ENCODE measurements at places on chromosomes 13 and 19.

GRCh38 chr19:45305007-45305406 is 17.7 kb downstream of the CKM start:
- no peak for DNase-seq

DNA sequence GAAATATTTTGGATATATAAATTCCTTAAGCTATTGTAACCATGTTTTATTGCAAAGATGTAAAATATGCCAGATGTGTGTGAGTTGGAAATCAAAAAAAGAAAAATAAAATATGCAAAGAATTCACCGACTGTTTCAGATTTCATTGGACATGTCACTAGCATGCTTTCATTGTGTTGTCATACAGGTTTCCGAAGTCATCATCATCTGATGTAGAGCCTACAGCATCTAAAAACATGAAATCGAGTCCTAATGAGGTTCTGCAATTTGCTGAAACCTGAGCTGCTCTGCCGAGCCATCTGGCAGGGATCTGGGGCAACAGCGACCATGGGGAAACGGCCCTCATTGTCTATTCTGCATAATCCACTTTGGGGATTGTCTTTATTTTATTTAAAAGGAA is 196.1 kb upstream of the MAB21L1 start:
- no peak for DNase-seq

DNA sequence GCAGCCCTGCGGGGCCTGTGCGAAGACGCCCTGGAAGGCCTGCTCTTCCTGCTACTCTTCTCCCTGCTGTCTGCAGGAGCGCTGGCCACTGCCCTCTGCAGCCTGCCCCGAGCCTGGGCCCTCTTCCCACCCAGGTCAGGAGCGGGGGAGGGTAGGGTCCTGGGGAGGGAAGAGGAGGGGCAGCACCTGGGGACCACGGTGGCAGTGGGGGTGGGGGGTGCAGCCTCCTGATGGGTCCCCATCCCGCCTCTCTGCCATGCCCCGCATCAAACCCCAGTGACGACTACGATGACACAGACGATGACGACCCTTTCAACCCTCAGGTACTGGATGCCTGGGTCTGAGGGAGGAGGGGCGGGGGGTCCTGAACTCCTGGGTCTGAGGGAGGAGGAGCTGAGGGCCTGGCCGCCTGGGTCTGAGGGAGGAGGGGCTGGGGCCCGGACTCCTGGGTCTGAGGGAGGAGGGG is 13.4 kb upstream of the LENG8 start:
- DNase-seq: no peak

- DNase-seq: no peak
These were observed 892.9 kb downstream of the EFNB2 start for GRCh38 chr13:105642511-105642958.

DNA sequence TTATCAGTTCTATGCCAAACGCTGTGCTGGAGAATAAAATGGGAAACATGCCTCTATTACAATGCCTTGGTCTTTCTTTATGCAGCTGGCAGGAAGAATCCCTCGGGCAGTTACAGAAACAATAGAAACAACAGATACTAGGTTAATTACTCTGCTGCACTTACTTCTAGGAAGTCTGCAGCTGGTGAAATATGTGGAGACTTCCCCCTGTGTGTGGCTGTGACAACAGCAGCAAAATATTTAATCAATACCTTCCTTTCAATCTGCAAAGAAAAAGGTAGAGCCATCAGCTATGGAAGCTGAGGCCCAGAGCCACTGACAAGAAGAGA is 9.9 kb downstream of the STOML3 start:
- DNase-seq: no peak

GRCh38 chr19:3479834-3480215 is 500 bp downstream of the SMIM24 start:
- DNase-seq: no peak

- DNase-seq: no peak
These were observed 236.5 kb downstream of the DCLK1 start for GRCh38 chr13:35894636-35895035.

- DNase-seq: no peak
These were observed 1551.1 kb downstream of the EFNB2 start for GRCh38 chr13:104984296-104984818.

- DNase-seq: no peak
These were observed 622 bp upstream of the FDX2 start for GRCh38 chr19:10316229-10317044.

DNA sequence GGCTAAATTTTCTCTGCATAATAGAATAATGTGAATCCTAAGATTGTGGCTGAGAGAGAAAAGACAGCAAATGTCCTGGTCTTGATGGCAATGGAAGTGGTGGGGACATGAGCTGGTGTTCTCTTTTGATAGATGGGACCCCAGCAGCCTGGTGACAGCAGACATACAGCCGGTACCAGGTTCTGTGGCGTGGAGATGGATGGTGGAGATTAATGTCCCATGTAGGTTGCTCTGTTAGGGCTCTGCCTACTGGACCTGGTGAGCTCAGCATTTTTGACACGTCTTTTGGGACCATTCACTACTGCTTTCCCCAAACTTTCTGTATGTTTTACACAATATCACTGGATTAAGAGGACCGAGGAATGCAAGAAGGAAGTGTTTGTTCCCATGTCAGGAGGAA is 8.2 kb upstream of the SIGLEC14 start:
- no peak for DNase-seq

DNA sequence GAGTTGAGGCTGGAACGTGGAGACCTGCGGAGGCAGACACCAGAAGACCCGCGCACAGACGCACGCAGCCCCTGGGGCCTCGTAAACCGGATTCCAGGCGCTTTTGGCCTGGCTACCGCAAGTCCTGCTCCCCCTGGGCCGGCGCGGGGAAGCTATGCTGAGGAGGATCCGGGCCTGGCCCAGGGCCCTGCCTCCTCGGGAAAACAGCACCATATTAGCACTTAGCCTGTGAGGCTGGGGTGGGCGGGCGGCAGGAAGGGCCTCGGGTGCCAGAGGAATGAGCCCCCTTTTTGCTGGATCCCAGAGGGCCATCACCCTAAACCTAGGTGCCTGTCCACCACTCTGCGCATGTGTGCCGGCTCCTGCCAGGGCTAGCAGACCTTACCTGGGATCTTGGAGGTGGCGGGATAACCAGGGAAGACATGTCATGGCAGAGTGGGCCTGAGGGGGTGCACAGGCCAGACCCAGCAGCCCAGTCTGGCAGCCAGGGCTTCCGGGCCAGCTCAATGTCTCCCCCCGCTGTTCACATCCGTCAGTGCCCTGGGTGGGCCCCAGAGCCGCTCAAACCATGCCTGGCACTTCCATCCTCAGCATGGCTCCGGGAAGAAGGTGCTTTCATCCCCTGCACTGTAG is 7.3 kb downstream of the ELOF1 start:
- DNase-seq: no peak

DNA sequence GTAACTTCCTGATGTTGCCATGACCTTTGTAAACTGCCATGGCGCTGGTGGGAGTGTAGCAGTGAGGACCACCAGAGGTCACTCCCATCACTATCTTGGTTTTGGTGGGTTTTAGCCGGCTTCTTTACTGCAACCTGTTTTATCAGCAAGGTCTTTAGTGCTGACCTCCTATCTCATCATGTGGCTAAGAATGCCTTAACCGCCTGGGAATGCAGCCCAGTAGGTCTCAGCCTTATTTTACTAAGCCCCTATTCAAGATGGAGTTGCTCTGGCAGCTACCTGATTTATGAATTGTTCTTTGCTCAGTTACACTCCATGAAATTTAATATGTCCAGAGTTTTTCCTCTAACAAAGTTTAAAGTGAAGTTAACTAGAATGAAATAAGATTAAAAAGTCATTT is 4.6 kb upstream of the EPS15L1 start:
- no peak for DNase-seq

GRCh38 chr19:13002166-13002898 is 7.1 kb downstream of the NFIX start:
- DNase-seq: no peak

GRCh38 chr19:29193155-29193554 is 19.8 kb downstream of the UQCRFS1 start:
- no peak for DNase-seq

DNA sequence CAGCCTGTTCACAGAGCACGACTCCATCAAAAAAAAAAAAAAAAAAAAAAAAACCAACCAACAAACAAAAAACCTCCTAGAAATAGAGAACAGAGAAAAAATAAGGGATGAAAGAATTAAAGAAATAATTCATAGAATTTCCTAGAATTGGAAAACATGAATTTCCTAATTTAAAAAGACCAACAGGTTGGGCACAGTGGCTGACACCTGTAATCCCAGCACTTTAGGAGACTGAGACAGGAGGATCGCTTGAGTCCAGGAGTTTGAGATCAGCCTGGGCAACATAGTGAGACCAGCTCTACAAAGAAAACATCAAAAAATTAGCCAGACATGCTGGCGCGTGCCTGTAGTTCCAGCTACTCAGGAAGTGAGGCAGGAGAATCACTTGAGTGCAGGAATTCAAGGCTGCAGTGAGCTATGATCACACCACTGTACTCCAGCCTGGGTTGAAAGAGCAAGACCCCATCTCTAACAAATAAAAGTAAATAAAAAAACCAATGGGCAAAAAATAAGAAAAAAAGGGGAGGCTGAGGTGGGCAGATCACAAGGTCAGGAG is 6.5 kb downstream of the SPART start:
- DNase-seq: no peak

- no peak for DNase-seq
These were observed 219.0 kb downstream of the COG6 start for GRCh38 chr13:39874331-39875053.

DNA sequence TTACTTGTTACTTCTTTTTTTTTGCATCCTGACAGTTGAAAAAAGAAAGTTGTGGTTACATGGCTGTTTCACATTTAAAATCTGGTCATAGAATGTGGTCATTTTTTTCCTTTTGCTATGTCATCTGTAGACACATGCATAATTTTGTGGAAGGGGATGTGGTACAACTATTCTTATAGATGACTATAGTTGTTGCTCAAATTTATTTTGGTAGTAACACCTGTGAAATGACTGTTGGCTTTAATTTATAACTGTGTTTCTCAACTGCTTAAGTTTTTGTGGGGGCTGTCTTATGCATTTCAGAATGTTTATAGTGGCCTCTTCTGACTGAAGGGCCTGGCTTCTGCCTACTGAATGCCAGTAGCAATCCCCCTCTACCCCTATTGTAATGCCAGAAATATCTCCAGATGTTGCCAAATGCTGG is 130.5 kb downstream of the PAN3 start:
- DNase-seq: no peak

- DNase-seq: no peak
These were observed 6.6 kb upstream of the DHDH start for GRCh38 chr19:48926909-48927308.

GRCh38 chr19:10173527-10173926 is 21.2 kb downstream of the DNMT1 start:
- no peak for DNase-seq

GRCh38 chr13:68257111-68257842 is 1027.1 kb upstream of the PCDH9 start:
- DNase-seq: no peak

DNA sequence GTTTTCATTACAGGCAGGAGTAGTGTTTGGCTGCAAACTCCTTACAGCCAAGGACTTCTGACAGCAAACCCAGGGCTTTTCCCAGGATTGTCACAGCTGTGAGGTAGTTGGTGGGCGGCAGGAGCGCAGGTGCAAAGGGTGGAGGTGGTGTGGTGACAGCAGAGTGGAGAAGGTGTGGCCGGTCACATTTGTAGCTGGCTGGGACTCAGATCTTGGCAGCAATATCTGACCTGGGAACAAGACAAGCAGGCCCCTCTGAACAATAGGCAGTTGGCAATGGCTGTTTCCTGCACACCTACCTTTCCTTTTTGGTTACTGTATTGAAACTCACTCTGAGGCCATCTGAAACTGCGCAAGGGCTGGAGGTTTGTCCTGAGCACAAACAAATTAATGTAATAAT is 327.3 kb downstream of the COG6 start:
- no peak for DNase-seq

- DNase-seq: no peak
These were observed 765.2 kb upstream of the GPC6 start for GRCh38 chr13:92461402-92461801.

DNA sequence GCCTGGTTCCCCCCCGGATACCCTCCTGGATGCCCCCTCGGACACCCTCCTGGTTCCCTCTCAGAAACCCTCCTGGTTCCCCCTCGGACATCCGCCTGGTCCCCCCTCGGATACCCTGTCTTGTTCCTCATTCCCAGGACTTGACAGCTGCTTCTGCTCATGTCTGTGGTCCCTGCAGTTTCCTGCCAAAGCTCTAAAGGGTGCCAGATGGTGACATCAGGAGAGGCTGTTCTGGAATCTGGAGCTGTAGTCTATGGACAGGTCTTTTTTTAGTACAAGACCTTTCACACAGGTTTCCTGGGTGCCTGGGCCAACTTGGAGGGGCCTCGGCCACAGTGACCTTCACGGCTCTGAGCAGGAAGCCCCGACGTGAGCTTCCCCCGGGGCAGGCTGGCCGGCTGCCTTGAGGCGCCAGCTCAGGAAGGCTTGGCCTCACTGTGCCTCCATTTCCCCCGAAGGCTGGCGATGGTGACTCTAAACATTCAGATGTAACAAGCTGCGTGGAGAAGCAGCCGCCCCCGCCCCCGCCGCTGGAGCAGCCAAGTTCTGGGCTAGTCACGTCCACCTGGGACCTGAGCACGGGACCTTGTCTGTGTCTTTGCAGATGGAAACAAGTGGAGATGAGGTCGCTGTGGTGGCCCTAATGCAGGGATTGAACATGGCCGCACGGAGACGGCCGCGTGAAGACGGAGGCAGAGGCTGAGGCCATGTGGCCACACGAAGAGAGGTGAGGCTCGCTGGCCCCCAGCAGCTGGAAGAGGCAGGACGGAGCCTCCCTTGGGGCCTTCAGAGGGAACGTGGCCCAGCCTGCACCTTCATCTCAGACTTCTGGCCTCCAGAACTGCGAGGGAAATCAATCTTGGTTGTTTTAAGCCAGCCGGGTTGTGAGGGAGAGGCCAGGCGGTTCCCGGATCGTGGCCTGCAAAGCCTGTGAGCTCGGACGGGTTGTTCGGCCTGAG is 12.7 kb downstream of the SGTA start:
- DNase-seq: no peak

- DNase-seq: no peak
These were observed 2494.9 kb upstream of the PCDH20 start for GRCh38 chr13:63910511-63910910.

- DNase-seq: no peak
These were observed 144.4 kb downstream of the DIAPH3 start for GRCh38 chr13:60019119-60019993.

All from activated CD8-positive, alpha-beta memory T cell treated with anti-CD3 and anti-CD28 coated beads for 4 hours (primary cell).